NCI-H748 treated with DMSO at 0.1 percent for 48 hours (cell line): ENCODE measurements at places on chromosomes 5 and 9.

- no peak for DNase-seq
Measured at GRCh38 chr9:75833778-75834177, 56.7 kb upstream of the PCSK5 start.

- no peak for DNase-seq
Measured at GRCh38 chr5:152125661-152126205, 201.1 kb upstream of the GLRA1 start.

DNA sequence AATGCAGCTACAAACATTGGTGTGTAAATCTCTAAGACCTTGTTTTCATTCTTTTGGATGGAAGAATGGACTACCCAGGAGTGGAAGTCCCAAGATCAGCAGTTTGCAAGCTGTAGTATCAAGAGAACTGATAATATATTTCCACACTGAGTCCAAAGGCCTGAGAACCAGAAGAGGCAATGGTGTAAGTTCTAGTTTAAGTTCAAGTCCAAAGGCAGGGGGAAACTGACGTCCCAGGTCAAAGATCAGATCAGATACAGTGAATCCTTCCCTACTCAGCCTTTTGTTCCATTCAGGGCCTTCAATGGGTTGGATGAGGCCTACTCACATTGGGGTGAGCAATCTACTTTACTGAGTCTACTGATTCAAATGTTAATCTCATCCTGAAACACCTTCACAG, 80.3 kb upstream of the ERBIN start:
- no peak for DNase-seq

GRCh38 chr5:115393239-115393638, 96.8 kb upstream of the CCDC112 start:
- DNase-seq: no peak

DNA sequence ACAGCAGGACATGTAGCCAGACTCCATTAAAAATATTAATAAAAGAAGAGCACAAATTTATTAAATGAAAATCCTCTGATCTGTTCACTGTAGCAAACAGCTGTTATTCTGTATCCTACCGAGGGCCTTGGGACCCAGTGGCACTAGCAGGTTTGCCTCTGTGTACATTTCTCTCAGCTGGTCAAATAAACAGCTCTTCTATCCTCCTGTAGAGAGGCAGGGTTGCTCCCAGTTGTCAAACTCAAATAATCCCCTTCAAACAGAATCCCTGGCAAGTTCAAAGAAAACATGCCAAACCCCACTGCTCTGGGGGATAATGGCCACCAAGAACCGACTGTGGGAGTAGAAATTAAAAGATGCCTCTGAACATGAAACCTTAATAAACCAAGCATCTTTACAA, 1262.0 kb upstream of the DMAC1 start:
- DNase-seq: peak; percentile 77
